ENCODE measurements at places on chromosomes 16 and 17.

DNA sequence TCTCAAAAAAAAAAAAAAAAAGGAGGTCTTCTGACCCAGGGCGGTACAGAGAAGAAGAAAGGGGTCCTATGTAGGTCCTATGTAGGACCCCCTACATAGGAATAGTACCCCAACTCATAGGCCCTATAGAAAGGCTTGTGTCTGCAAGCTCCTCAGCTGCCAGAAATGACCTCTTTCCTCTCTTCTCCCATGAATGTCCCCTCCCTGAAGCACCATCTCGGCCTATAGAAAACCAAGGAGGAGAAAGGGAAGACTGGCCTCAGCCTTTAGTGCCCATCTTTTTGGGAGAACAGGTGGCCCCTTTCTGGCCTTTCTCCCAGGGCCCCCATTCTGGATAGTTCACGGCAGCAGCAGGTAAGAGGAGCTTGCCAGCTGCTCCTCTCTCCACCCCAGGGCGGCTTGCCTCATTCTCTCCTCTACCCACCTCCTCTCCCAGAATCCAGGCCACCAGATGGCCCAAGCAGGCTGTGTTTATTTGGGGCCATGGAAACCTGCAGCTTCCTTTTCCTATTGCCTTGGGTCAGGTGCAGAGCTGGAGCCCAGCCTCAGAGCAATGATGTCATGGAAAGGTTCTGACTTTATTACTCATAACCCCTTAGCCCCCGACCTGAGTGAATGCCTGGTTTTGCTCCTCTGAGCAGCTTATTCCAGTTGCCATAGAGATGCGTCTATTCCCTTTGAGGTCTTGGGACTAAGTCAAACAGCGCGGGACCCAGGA lies 1.6 kb upstream of the MRPL58 start:
- H3K4me3 ChIP-seq: no peak overlapping the region
- no peaks in the 10 kb centered on the region for H3K27me3 ChIP-seq
- H3K27ac ChIP-seq: no peak overlapping the region
- DNase-seq: no peak
- peaks cover 19% of the 10 kb centered on the region for H3K4me1 ChIP-seq

- no peak overlapping the region for H3K27ac ChIP-seq
- H3K36me3 ChIP-seq: no peaks in the 10 kb centered on the region
- no peak for DNase-seq
- no peak overlapping the region for H3K4me3 ChIP-seq
- H3K4me1 ChIP-seq: peaks cover 47% of the 10 kb centered on the region
- no peaks in the 10 kb centered on the region for H3K27me3 ChIP-seq
Measured at GRCh38 chr17:58669853-58670252, 22.0 kb downstream of the TEX14 start.

GRCh38 chr17:49972486-49973270 lies 3.7 kb downstream of the DLX4 start:
- no peak overlapping the region for H3K27ac ChIP-seq
- no peak for DNase-seq
- H3K4me3 ChIP-seq: no peak overlapping the region
- H3K27me3 ChIP-seq: peaks cover 1% of the 10 kb centered on the region

DNA sequence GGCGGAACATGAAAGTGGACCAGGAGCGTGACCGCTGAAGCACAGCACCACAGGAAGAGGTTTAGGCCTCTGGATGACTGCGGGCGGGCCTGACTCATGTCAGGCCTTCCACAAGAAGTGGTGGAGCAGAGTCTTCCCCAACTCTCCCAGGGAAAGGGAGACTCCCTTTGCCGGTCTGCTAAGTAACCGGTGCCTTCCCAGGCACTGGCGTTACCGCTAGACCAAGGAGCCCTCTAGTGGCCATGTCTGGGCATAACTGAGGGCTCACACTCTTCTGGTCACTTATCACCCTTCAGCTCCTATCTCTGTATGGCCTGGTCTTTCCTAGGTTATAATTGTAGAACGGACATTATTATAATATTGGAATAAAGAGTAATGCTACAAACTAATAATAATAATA lies 1931.9 kb downstream of the TP53TG3F start:
- H3K36me3 ChIP-seq: no peaks in the 10 kb centered on the region
- peak; percentile 6 for DNase-seq
- no peak overlapping the region for H3K4me3 ChIP-seq
- H3K4me1 ChIP-seq: no peaks in the 10 kb centered on the region
- no peak overlapping the region for H3K27ac ChIP-seq
- H3K27me3 ChIP-seq: no peaks in the 10 kb centered on the region

GRCh38 chr17:78117027-78117981 lies 11.3 kb downstream of the TMC6 start:
- no peak for DNase-seq
- H3K36me3 ChIP-seq: peaks cover 10% of the 10 kb centered on the region
- no peaks in the 10 kb centered on the region for H3K27me3 ChIP-seq
- H3K4me3 ChIP-seq: no peak overlapping the region

GRCh38 chr16:89094252-89094879 lies 714 bp downstream of the ACSF3 start:
- H3K27ac ChIP-seq: peak overlapping the region; percentile 79
- H3K27me3 ChIP-seq: peaks cover 20% of the 10 kb centered on the region
- H3K4me1 ChIP-seq: peaks cover 10% of the 10 kb centered on the region
- DNase-seq: no peak
- H3K36me3 ChIP-seq: peaks cover 6% of the 10 kb centered on the region
- H3K4me3 ChIP-seq: peak overlapping the region; percentile 96

GRCh38 chr17:39663340-39663687 lies 1.8 kb upstream of the TCAP start:
- no peak for DNase-seq
- no peak overlapping the region for H3K4me3 ChIP-seq
- H3K36me3 ChIP-seq: 0 out of 2 replicates have a peak, but pooled peaks cover 2% of the 10 kb centered on the region
- H3K27me3 ChIP-seq: no peaks in the 10 kb centered on the region

DNA sequence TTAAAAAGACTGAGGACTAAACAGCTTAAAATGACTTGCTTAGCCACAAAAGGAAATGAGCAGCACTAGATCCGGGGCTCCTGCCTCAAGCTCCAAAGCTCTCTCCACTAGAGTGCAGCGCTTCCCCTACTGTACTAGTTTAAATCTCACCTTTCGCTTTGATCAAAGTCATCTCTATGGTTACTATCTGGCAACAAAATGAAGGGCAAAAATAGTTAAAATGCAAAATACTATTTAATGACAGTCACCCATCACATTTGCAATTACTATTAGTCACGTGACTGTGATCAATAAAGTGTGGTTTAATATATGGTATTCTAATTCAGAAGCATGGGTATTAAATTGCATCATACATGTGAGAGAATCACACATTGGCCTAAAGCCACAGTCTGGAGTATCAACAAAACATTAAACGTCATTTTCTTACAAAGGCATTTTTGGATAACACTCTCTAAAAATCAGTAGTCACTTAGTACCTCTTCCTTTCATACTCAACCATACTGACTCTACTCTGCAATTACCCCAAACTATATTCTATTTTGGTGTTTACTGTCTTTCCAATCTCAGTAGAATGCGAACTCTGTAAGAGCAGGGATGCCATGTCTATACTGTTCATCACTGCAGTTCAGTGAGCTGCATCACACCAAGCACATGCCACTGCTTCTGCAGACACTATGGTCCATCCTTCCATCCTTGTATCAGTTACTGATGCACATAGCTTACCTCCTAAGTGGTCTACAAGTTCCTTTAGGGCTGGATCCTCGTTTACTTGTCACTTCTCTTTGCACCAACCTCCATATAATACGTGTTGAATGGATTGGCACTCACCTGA lies 6.2 kb downstream of the PSMD12 start:
- H3K27ac ChIP-seq: no peak overlapping the region
- peaks cover 60% of the 10 kb centered on the region for H3K36me3 ChIP-seq
- no peaks in the 10 kb centered on the region for H3K27me3 ChIP-seq
- peak; percentile 46 for DNase-seq

DNA sequence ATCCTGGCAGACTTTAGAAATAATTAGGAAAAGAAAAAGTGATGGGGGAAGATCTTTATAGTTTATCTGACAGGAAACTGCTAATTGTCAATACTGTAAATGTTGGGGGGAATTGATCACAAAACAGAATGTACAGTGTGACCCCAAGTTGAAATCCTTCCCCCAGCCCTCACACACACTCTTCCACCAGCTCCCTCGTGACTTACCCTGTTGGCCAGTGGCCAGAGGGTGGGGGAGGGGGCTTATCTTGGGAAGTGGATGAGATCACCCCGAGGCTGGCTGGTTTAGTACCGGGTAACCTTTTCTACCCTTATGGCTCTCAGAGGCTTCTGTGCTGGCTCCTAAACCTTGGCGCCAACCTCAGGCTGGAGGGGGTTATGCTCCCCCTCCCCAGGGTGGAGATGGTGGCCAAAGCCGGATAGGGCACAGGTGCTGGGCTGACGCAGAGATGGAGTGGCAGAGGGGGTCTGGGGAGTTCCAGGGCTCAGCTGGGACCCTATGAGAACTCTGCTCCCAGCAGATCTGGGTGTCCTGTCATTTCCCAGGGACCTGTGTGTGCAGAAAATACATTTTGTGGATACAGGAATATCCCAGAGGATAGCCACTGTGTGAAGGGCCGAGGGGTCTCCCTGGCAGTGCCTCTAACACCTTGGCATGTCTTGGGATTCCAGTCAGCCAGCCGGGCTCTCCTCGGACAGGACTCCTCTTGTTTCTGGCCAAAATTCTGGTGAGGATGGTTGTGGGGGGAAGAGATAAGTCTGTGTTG lies 18.6 kb downstream of the CDH16 start:
- H3K4me3 ChIP-seq: no peak overlapping the region
- H3K4me1 ChIP-seq: peaks cover 7% of the 10 kb centered on the region
- no peaks in the 10 kb centered on the region for H3K36me3 ChIP-seq
- H3K27ac ChIP-seq: no peak overlapping the region

GRCh38 chr17:289409-289808 lies 63.2 kb downstream of the RPH3AL start:
- H3K4me3 ChIP-seq: no peak overlapping the region
- no peaks in the 10 kb centered on the region for H3K36me3 ChIP-seq
- no peaks in the 10 kb centered on the region for H3K27me3 ChIP-seq
- H3K27ac ChIP-seq: no peak overlapping the region

DNA sequence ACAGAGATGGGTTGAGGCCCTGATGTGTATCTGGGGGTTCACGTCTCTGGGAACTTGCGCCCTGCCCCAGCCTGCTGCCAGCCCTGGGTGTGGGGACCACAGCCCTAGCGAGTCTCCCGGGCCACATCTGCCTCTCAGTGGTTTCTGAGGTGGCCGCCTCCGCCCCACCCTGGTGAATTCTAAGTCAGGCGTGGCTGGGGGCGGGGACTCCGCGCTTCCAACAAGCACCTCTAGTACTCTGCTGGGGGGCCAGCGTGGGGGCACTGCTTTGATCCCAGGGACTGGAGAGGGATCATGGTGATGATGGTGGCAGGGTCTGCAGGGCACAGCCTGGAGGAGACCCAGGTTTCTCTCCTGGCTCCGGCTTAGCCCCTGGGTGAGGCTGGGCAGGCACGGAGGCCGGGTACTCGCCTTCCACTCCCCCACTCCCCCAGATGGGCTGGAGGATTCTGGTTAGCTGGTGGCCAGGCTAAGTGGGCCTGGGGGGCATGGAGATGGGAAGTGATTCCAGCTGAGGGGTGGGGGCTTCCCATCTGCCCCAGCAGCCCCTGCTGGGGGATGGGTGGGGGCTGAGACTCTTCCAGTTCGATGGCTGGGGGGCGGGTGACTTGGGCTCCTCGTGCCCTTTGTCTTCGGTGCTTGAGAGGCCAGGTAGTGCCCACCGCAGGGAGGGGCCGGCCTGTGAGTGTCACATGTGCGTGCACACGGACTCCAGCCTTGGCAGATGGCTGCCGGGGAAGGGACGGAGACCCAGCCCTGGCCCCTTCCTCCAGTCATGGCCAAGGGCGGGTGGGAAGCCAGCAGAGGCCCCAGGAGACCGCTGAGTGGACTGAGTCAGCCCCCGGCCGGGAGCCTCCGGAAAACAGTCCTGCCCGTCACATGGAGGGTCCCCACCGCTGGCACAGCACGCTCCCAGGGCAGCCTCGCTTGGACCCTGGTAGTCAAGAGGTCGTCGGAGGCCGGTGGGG lies 3.9 kb downstream of the GLIS2 start:
- no peak overlapping the region for H3K4me3 ChIP-seq
- peaks cover 61% of the 10 kb centered on the region for H3K4me1 ChIP-seq
- no peak overlapping the region for H3K27ac ChIP-seq
- no peaks in the 10 kb centered on the region for H3K27me3 ChIP-seq
- no peaks in the 10 kb centered on the region for H3K36me3 ChIP-seq
- DNase-seq: no peak

DNA sequence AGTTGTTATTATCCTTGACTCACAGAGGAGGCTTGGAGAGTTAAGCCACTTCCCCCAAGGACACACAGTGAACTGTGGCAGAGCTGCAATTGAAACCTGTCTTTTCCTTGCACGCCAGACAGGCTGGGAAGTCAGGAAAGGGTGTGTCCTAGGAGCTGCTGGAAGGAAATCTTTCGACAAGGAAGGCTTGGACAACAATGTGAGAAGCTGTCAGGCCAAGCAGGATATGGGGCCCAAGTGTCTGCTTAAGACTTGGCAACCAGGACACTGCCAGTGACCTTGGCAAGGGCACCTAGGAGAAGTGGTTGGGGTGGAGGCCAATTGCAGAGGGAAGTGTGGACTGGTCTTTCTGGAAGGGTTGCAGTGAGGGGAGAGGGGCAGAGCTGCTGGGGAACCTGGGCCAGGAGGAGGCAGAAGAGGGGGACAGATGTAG lies 2.1 kb upstream of the CAMKK1 start:
- no peaks in the 10 kb centered on the region for H3K36me3 ChIP-seq
- H3K27me3 ChIP-seq: no peaks in the 10 kb centered on the region
- no peak overlapping the region for H3K27ac ChIP-seq
- no peak overlapping the region for H3K4me3 ChIP-seq
- H3K4me1 ChIP-seq: peaks cover 47% of the 10 kb centered on the region

DNA sequence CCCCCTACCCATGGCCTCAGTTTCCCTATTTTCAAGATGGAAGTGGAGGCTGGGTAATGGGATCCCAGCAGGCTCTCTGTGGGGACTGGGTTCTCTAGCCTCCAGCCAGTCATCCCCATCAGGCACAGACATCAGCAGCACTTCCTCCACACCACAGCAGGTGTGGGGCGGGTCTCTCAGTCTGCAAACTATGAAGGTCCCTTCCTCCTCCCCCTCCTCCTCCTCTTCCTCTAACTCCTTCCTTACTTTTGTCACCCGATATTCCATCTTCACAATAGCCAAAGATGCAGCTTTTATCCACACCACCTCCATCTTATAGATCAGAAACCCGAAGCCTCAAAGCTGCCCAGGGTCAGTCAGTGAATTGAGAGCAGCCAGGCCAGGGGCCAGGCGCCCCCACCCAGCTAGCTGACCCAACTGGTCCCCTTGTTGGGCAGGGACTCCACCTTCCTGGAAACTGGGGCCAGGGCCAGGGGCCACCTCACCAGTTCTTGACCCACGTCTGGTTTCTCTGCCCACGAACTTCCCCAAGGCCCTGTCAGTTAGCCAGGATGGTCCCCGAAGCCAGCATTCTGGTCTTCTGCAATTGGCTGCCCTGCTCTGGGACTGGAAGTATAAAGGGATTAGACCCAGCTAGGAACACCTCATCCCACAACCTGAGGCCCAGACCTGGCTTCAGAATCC lies 2.5 kb downstream of the FAM83G start:
- no peak overlapping the region for H3K27ac ChIP-seq
- peaks cover 13% of the 10 kb centered on the region for H3K4me1 ChIP-seq
- no peak for DNase-seq

DNA sequence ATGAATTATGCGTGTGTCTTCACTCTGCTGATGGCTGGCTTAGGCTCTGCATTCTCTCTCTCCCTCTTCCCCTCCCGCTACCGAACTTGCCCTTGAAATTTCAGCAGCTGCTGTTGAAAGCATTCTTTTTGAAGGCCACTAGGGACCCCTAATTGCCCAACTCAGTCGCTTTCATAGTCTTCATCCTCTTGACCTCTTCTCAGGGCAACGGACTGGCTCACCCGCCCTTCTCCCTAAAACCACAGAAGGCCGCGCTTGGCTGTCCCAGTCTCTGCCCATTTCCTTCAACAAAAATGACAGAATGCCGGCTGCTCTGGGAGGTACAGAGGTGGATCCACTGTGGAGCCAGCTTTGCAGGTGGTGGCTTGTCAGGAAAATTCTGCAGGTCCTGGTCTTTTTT lies 21.0 kb upstream of the FMNL1 start:
- H3K36me3 ChIP-seq: no peaks in the 10 kb centered on the region
- no peak overlapping the region for H3K27ac ChIP-seq
- H3K4me1 ChIP-seq: peaks cover 18% of the 10 kb centered on the region
- H3K27me3 ChIP-seq: no peaks in the 10 kb centered on the region
- H3K4me3 ChIP-seq: no peak overlapping the region
